ENCODE measurements at places on chromosomes 7 and 10.

GRCh38 chr7:74512762-74513161 is 59.1 kb downstream of the GTF2IRD1 start:
- DNase-seq: no peak

DNA sequence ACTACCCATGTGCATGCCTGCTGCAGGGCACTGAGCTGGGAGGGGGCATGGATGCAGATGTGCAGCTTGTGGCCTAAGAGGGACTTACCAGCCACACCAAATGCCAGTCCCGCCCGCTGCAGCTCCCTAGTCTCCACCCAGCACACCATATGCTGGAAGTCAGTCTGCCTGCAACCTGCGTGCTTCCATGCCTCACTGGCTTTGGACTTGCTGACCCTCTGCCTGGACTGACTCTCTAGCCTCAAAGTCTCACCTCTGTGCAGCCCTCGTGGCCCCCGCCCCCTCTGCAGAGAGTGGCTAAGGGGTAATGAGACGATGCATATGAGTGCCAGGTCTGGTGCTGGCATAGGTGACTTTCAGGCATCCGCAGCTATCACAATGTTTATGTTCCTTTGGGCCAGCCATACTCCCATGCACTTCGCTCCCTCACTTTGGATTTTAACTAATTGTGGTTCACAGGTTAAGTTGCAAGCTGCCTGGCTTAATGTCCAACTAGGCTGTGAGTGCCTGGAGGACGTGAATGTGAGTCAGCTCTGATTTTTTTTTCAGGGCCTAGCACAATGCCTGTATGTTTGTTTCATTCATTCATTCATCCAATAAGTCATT is 21.7 kb downstream of the TRIM8 start:
- no peak for DNase-seq

GRCh38 chr7:103538964-103539709 is 93.1 kb upstream of the SLC26A5 start:
- DNase-seq: no peak

GRCh38 chr7:13449460-13449859 is 540.0 kb downstream of the ETV1 start:
- no peak for DNase-seq

GRCh38 chr10:121351540-121351939 is 246.7 kb downstream of the FGFR2 start:
- no peak for DNase-seq

DNA sequence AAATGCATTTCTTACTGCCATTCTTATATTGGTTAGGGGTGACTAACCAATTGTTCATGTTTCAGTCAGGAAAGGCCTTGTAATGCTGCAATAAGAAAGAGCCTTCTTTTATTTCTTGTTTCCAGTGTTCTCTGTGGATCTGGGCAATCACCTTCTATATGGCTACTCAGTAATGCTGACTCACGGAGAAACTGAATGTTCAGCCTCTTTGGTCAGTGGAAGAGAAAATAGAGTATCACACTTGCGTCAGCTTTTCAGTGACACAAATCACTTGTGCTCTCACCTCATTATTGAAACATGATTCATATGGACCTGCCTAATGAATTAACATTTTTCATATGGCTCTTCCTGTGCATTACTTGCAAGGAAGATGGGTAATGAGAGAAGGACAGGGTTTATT is 243.9 kb upstream of the POT1 start:
- DNase-seq: no peak

- DNase-seq: no peak
Measured at GRCh38 chr10:111126077-111126476, 49.2 kb downstream of the ADRA2A start.

DNA sequence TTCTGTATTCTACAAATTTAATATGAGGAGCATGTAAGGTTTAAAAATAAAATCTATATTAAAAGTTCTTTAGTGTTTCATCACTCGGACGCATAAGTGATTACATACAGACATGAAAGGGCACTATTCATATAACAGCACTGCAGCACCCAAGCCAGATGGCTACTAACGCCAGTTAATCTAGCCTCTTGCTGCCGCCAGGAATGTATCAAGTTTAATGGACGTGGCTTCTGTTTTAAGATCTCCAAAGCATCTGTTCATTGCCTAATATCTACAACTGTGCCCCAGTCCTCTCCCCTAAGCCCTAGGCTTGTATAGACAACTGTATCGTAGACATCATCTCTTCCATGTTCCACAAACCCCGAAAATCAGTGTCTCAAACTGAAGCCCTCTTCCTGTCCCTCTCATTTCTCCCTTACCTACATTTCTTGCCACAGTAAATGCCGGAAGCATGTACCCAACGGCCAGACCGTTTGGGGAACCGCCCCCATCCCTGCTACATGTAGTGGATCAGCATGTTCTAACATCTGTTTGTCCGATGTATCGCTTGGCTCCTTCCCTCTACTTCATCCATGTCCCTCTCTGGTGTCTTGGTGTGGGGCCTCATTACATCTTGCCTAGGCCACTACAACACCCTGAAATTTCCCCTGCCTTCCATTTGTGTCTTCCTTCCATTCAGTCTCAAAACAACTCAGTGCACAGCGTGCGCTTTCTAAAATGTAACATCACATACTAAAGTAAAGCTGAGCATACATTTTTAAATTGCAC is 147.5 kb upstream of the RSU1 start:
- no peak for DNase-seq

- DNase-seq: no peak
Measured at GRCh38 chr10:5663692-5664427, 2.5 kb downstream of the ASB13 start.

- no peak for DNase-seq
Measured at GRCh38 chr7:27576360-27576944, 86.2 kb downstream of the HIBADH start.

DNA sequence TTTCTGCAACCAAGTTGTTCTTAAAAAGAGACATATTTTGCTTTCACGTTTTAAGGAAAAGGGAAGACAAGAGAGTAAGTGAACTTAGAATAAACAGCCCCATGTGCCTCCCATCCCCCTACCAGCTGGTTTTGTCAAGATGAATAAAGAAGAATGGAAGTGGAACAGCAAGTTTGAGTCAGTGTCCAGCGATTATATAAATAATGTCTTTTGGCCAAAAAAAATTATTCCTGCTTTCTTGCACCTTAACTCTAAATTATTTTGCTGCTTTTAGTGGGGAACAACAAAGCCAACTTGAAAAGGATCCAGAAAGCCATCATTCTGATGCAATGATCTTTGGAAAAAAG is 82.4 kb upstream of the TRIL start:
- no peak for DNase-seq

DNA sequence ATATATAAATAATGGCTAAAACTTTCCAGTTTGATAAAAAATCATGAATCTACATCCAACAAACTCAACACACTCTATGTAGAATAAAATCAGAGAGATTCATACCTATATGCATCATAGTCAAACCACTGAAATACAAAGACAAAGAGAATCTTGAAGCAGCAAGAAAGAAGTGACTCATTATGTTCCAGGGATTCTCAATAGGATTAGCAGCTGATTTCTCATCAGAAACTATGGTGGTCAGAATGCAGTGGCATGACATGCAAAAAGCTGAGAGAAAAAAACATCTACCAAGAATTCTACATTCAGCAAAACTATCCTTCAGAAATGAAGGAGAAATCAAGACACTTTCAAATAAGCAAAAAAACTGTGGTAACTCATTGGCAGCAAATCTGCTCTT is 187.4 kb downstream of the RNLS start:
- DNase-seq: no peak

DNA sequence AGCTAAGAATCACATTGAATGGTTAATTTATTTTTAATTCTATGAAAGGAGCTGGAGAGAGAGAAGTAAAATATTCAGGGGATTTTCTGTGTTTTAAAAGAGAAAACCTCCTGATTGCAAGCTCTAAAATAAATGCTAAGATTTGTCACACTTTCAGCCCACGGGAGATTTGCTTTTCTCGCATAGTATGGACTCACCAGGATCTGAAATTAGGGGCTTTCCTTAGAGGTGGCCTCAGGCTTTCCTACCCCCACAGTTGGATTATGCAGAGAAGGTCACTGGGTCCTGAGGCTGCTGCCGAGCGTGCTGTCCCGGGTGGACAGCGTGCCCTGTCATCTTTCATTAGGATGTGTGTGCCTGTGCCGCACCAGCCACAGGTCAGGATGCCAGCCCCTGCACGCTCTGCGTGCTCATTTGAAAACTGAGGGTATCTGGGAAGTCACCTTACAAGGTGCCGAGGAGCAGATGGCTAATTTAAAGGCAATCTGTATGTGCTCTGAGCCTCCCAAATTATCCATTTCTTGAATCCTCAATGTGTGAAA is 258.8 kb downstream of the CELF2 start:
- no peak for DNase-seq

DNA sequence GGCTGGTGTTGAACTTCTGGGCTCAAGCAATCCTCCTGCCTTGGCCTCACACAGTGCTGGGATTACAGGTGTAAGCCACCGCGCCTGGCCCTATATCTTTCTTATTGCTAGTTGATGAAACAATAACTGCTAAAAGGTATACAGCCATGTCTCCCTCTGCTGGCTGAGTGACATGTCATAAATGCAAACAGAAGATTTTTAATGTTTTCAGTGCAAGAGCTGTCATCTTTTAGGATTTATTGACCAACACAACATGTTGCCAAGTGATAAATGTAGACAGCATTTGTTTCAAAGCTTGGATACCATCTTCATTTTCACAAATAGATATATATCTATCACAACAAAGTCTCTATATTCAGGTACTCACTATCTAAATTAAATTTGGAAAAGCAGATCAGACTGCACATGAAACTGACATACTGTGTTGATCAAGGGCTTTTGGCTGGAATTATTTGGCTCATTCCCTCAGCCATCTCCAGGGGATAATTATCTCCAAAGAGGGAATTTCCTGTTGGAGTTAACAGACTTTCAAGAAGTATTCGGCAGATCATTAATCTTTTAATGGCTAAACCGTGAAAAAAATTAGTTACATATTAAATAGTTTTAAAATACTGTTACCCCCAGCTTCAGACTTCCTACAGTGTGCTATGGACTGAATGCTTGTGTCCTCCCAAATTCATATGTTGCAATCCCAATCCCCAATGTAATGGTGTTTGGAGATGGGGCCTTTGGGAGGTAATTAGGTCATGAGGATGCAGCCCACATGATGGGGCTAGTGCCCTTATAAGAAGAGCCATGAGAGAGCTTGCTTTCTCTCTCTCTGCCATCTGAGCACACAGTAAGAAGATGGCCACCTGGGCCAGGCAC is 41.3 kb upstream of the SRPK2 start:
- DNase-seq: peak; percentile 66

DNA sequence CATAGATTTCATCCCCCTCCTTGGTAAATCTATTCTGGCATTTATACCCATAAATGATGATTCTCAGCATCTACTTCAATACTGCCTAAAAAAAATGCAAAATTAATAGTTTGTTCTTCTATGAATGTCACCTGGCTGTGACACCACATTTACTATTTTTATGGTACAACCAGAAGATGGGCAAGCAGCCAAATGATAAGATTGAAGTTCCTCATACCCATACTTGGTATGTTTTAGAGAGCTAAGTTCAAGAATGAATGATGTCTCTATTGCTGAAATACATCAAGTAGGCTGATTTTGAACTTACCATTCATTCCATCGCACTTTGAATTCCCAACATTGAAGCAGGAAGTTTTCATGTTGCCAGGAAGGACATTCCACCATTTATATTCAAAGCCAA is 134.2 kb downstream of the ELAPOR2 start:
- DNase-seq: no peak

DNA sequence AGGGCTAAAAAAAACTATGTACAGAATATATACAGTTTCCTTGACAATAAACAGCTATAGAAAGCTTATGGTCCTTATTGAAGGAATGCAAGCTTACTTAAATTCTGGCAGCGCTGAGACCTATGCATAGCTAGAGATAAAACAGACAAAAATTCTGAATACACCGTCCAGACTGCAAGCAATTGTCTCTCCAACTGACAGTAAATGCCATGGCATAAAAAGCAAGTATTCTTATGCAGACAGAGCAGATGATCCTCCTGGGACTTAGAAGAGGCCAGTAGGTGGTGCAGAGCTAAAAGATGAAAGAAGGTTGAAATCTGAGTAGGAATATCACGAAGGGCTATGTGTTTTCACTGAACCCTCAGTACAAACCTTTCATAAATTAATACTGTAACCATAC is 157.0 kb upstream of the CACNA2D1 start:
- no peak for DNase-seq

GRCh38 chr7:134442441-134443220 is 16.3 kb downstream of the AKR1B1 start:
- DNase-seq: no peak

- DNase-seq: no peak
Measured at GRCh38 chr7:45500257-45500656, 73.9 kb upstream of the ADCY1 start.

DNA sequence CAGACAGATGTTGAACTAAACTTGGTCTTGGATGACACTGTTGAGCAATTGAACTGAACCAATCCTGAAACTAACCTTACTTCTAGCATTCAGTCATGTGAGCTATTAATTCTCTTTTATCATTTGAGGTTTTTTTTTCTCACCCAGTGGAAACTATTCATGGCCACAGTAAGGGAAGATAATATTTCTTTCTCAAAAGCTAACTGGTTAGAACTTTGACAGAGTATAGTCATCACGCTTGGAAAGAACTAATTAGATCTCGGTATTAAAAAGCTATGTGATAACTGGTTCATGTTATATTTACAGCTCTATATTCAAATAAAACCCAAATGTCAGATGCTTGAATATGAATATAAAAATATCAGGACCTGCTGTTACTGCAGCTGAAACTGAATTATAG is 89.5 kb downstream of the OTUD1 start:
- no peak for DNase-seq

DNA sequence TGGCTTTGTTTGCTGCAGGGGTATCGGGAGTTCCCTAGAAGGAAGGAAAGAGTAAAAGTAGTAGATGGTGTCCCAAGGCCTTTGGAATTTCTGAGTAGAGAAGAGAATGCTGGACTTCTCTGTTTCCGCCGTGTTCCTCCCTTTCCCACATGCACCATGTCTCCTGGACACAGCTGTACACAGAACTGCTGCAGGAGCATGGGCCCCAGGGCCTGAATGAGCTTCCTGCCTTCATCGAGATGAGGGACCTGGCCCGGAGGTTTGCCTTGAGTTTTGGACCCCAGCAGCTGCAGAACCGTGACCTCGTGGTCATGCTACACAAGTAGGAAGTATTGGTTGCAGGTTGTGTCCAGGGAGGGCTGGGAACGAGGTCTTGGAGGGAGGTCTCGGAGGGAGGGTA is 15.3 kb upstream of the PVRIG start:
- no peak for DNase-seq

DNA sequence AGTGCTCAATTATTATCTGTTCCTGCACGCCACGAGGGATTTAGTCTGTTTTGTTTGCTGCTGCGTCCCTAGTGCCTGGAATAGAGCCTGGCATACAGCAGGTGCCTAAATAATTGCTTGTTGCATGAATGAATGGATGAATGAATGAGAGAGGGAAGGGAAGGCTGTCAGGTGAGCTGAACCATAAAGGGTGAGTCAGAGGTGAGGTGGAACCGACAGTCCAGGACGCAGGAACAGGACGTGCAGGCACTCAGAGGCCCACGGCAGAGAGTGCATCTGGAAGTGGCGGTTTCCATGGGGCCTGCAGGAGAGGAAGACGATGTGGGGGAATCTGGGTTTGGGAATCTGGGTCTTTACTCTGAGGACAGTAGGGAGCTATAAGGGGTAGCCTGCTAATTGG is 17.7 kb upstream of the PPIF start:
- DNase-seq: no peak
